Articular chondrocyte of knee joint (primary cell): ENCODE measurements at places on chromosomes 1 and 21. TPM values are rescaled to one million over a fixed set of nuclear protein-coding genes. Genes with fewer than 3 reads are reported as not detected.

LHX8 gene
- total RNA-seq, result 0.13 TPM in 1 of 2 replicates, not detected in the other

LAPTM5 gene
- total RNA-seq, result 0.13 and 0.22 TPM in 2 replicates

AK5 gene
- 0.65 and 1.9 TPM in 2 replicates for total RNA-seq

LRRC53 gene
- total RNA-seq, result not detected in 2 replicates

ETV3L gene
- total RNA-seq, result not detected in 2 replicates

LIPI gene
- total RNA-seq, result not detected in 2 replicates

GSTM4 gene
- total RNA-seq, result 12.3 and 13.9 TPM in 2 replicates

PLCH2 gene
- total RNA-seq, result 0.26 and 0.76 TPM in 2 replicates

LRRC8D gene
- 24.8 and 26.8 TPM in 2 replicates for total RNA-seq

SLC6A17 gene
- total RNA-seq, result 0.13 and 0.22 TPM in 2 replicates

KIAA1614 gene
- 14.0 and 14.1 TPM in 2 replicates for total RNA-seq

SPATA45 gene
- 0.39 TPM in 1 of 2 replicates, not detected in the other for total RNA-seq

PRDM2 gene
- total RNA-seq, result 18.9 and 20.5 TPM in 2 replicates

C8B gene
- total RNA-seq, result not detected in 2 replicates

SH3BGR gene
- total RNA-seq, result 1.4 and 2.7 TPM in 2 replicates

RIIAD1 gene
- total RNA-seq, result not detected in 2 replicates

ATP1A4 gene
- not detected in 2 replicates for total RNA-seq

CYP4B1 gene
- total RNA-seq, result not detected in 2 replicates

CYP4A11 gene
- total RNA-seq, result not detected in 2 replicates

GLUL gene
- 320 and 394 TPM in 2 replicates for total RNA-seq

CHRM3 gene
- total RNA-seq, result 0.13 and 0.43 TPM in 2 replicates

OR14C36 gene
- not detected in 2 replicates for total RNA-seq

FAM78B gene
- total RNA-seq, result 0.26 and 0.32 TPM in 2 replicates
